ENCODE measurements at places on chromosomes 7 and 10.
A peak's percentile ranks its signal among the peaks of the same experiment; 100 is the strongest.

DNA sequence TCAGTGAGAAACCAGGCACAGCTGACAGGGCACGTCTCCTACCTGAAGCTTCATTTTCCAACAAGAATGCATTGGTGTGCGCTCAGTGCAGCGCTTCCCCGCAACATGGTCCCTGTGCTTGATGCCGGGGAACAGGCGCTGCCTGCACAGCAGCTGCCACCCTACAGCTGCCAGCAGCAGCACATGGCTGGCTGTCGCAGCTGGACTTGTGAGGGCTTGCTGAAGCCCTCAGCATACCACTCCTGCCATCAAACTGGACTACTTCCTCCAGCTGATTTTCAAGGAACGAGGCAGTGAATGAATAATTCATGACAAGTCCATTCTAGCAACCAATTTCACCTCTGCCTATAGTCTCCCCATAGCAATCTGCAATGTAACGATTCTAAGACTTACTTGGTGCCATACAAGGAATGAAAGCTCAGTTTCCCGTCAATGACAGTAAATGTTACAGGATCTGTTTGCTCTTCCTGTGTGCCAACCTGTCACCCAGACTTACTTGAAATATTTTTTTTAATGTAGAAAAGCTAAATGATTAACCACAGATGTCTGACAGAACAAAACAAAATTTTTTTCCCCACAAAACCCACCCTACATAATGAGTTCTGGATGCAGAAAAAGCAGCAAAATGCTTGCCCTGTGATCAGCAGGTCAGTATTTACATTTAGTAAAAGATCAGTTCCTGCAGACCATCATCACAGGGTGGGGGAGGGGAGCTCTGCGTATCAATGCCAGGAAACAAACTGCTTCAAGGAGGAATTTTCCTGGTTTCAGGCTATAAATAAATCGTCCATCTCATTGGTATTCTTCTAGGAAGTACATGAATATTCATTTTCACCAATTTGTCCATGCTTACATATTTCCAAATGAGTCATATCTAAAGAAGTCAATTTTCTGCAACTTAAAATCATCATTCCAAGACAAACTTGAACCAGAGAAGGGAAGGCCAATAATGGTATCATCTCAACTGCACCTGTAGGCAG lies 140.6 kb downstream of the ALOX5 start:
- no peak for DNase-seq

DNA sequence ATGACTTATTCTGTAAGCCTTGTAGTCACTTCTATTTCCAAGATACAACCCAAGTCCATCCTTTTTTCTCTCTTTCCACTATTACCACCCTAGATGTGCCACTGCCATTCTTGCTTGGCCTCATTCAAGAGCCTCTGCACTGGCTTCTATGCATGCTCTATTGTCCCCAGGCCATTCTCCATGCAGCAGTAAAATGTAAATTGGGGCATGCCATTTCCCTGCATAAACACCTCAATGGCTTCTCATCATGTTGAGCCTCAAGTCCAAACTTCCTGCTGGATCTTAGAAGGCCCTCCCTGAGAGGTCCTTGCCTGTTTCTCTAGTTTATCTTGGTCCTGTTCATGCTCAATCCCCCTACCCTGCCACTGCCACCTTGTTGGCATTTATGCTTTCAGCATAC lies 23.2 kb upstream of the WDFY4 start:
- no peak for DNase-seq

DNA sequence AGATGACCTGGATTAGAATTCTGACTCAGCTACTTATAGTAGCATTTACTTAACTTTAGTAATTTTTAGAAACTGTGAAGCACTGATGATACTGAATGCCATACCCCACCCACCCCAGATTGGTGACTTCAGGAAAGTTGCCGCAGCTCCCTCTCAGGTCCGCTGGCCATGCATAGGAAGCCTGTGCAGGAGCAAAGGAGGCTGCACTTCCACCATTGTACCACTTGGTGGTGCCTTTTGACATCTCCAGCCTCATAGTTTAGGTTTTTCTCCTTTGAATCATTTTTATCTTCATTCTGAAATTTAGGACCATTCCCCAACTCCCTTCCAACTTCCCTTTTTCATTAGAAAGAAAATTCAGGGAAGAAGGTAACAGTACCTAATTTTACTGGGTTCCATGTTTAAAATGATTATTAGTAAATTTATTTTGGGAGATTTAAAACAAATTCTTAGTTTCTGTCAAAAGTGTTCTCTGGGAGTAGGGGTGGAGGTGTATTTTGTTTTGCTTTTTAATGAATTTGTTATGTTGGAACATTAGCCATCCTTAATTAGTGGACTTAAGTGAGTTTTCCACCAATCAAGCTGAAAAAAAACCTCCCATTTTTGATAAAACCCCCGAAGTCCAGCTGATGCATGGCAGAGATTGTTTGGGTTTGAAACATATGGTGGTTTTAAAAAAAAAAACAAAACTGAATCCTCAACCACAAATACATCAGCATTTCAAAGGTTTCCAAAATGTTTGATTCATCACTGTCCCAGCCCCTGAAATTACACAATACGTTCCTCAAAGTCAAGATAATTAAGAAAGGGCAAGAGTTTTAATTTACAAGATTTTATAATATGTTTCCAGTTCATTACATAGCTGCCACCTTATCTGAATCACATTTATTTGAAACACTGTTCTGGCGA lies 109.6 kb downstream of the WNT2 start:
- peak; percentile 4 for DNase-seq

GRCh38 chr7:26216049-26216448 lies 14.5 kb downstream of the CBX3 start:
- DNase-seq = no peak

GRCh38 chr7:84336303-84336702 lies 141.7 kb upstream of the SEMA3A start:
- no peak for DNase-seq

- DNase-seq = no peak
These were observed 557 bp downstream of the BAG3 start for GRCh38 chr10:119651514-119652360.

GRCh38 chr10:4763513-4763912 lies 62.5 kb upstream of the AKR1E2 start:
- DNase-seq = no peak

Data from stimulated activated CD8-positive, alpha-beta memory T cell treated with anti-CD3 and anti-CD28 coated beads, Interleukin-15, amount 100 ng/mL, for 1 hour (primary cell).